ENCODE measurements at places on chromosomes 16 and 17.

GRCh38 chr16:59052231-59052630 is 318.1 kb upstream of the GOT2 start:
- no peak for DNase-seq

DNA sequence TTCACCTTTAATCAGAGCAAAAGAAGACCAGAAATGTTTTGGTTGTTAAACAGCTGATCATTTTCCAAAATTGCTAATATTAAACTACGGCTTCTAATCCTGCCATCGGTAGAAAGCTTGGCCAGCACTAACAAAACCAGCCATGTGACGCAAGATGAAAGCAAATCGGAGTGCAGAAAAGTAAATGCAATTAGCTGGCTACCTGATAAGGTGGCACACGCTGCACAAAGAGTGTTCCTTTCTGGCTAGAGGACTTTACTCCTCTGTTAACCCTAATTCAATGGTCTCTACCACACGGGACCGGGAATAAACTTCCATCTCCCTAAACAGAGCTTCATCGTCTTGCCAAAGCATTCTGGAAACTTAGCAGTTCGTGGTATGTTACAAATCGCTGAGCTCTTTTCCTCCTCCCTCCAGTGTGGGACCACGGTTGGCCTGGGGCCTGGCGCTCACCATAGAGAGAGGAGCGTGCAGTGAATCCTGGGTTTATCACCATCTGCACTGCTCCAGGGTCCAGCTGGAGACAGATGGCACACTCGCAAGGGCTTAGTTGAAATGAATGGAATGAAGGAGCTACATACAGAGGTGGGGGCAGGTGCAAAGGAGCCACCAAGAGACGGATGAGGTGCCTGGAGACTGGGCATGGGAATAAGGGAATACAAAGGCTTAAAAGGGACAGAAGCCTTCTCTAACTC is 10.1 kb upstream of the COG1 start:
- DNase-seq: no peak

GRCh38 chr17:73437826-73438225 is 126.0 kb upstream of the CDC42EP4 start:
- no peak for DNase-seq

DNA sequence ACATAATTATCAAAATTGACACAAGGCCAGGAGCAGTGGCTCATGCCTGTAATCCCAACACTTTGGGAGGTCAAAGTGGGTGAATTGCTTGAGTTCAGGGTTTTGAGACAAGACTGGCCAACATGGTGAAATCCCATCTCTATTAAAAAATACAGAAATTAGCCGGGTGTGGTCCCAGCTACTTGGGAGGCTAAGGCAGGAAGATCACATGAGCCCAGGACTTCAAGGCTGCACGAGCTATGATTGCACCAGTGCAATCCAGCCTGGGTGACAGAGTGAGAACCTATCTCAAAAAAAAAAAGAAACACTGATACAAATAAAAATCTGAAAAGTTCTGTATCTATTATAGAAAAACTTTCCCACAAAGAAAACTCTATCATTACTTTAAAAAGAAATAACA is 15.5 kb downstream of the MYH10 start:
- no peak for DNase-seq

DNA sequence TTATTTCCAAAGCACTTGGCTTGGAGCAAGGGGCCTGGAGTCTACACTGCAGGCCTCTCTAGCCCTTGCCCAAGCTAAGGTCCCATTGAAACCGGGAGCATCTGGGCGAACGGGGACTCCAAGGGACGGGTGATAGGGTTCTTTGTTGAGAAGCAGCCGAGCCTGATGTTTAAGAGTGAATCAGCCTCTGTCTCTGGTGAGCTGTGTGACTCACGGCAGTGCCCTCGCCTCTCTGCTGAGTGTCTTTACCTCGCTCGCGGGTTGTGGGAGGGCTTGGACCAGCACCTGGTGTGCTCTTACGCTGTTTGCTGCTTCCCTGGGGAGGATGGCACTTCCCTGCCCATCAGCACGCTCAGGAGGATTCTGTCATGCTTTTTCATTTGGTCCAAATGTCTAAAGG is 1.3 kb downstream of the HGS start:
- DNase-seq: peak; percentile 54

DNA sequence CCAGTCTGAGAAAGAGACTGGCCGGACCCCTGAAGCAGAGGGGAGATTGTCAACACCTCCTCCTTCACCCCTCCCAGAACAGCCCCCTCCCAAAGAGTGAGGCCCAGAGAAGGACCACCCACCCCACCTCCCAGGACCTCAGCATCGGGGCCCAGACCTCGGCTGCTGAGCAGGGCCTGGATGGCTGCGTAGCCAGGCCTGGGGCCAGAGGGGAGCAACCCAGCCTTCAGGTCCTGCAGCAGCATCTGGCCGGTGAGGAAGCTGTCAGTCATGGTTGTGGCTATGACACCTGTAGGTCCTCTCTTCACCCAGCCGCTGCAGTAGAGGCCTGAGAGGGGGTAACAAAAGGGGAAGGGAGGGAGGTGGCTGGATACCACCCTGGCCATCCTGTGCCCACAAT is 3.2 kb upstream of the GRIN2C start:
- no peak for DNase-seq

- DNase-seq: no peak
These were observed 39.0 kb downstream of the EMP2 start for GRCh38 chr16:10541366-10541765.
